ENCODE measurements at places on chromosomes 13 and 19. TPM values are rescaled to one million over a fixed set of nuclear protein-coding genes. Genes with fewer than 3 reads are reported as not detected.

DNA sequence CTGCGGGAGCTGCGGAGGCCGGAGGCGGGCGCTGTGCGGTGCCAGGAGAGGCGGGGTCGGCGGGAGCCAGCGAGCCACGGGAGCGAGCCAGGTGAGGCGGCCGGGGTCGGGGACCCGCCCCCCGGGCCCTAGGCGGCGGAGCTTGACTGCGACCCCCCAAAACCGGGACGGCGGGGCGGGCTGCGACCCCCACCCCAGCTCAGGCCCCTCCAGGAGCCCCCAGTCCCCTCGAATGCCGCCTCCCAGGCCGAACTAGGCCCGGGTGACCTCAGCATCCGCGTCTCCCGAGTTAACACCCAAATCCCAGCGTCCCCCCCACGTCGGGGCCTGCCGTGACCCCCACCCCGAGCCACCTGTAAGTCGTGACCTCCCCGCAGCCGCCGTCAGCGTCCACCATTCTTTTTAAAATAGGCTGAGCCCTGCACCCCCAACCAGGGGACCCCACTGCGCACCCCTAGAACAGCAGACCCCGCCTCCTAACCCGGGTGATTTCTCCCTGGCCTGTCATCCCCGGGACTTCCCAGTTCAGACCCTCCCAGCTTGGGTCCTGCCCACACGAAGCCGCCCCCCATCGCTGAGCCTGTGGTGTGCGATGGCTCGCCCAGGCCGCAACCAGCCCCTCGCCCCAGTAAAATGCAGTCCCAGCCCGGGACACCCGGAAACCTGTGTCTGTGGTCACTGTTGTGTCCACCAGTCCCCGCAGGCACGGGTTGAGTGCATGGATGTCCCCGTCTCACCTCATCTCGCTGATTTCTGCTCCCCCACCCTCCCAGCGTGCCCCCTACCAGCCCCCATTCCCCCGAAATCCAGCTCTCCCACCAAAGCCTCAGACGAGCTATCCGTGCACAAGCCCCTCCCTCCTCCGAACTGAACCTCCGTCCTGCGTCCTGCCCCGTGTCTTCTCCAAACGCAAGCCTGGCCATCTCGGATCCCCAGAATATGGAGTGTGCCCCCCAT, 551 bp downstream of the FZR1 start:
- H3K4me1 ChIP-seq = peaks cover 10% of the 10 kb centered on the region
- DNase-seq = no peak
- peaks cover 28% of the 10 kb centered on the region for H3K36me3 ChIP-seq

GRCh38 chr13:41942462-41943094, 18.3 kb downstream of the VWA8 start:
- DNase-seq = no peak
- H3K4me3 ChIP-seq = no peak overlapping the region
- H3K27ac ChIP-seq = no peak overlapping the region
- no peaks in the 10 kb centered on the region for H3K27me3 ChIP-seq

DNA sequence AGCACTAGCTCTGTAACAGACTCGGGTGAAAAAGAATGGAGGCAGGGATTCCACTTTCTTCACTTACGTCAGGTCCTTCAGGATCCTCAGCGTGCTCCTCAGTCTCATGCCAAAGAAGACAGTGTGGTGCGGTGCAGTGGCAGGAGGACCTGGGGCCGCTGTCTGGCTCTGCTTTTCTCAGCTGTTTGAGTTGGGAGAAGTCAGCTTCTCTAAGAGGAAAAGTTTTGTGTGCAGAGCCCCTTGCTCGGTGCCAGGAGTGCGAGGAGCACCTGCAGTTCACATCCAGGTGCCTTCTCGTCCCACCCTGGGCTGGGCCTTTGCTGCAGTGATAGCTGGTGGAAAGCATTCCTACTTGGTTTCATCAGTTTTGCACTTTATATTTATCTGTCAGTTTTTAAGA, 77.9 kb upstream of the TEX29 start:
- H3K4me3 ChIP-seq = no peak overlapping the region
- H3K4me1 ChIP-seq = no peaks in the 10 kb centered on the region
- H3K27me3 ChIP-seq = no peaks in the 10 kb centered on the region
- no peak for DNase-seq
- peaks cover 50% of the 10 kb centered on the region for H3K36me3 ChIP-seq

- H3K36me3 ChIP-seq = no peaks in the 10 kb centered on the region
- no peaks in the 10 kb centered on the region for H3K4me1 ChIP-seq
- no peak for DNase-seq
- H3K4me3 ChIP-seq = no peak overlapping the region
Measured at GRCh38 chr19:46049597-46049996, 8.8 kb upstream of the IGFL4 start.

DNA sequence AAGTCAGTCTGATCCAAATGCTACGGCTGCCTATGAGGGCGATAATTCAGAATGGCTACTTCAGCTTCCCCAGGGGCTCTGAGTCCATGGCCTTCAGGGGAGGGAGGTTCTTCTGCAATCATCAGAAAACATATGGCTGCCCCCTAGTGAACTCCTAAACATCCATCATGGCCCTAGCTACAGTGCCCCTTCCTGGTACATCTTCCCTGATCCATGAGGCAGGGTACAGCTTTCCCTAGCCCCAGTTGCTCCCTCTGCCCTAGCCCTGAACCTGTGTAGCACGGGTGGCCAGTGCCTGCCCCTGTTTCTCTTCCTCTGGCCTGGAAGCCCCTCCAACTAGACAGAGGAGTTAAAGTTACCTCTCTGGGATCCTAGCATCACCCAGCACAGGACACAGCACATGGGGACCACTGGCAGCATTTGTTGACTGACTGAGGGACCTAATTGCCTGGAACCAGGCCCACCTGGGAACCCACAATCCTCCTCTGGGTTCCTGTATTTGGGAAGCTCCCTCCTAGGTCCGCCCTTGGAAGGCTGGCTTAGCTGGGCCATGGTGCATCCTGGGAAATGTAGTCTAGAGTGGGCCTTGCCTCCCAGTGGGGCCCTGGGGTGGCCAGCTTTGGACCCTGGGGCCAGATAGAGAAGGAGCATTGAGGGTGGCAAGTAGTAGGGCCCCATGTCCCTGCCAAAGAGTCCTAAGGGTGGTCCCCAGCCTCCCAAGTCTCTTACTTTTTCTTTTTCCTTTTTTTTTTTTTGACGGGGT, 17.7 kb upstream of the SEMA6B start:
- no peaks in the 10 kb centered on the region for H3K36me3 ChIP-seq
- no peaks in the 10 kb centered on the region for H3K4me1 ChIP-seq
- no peak overlapping the region for H3K27ac ChIP-seq

- H3K27me3 ChIP-seq = no peaks in the 10 kb centered on the region
- H3K27ac ChIP-seq = no peak overlapping the region
- no peaks in the 10 kb centered on the region for H3K36me3 ChIP-seq
Measured at GRCh38 chr13:80649274-80649673, 308.3 kb upstream of the SPRY2 start.

DNA sequence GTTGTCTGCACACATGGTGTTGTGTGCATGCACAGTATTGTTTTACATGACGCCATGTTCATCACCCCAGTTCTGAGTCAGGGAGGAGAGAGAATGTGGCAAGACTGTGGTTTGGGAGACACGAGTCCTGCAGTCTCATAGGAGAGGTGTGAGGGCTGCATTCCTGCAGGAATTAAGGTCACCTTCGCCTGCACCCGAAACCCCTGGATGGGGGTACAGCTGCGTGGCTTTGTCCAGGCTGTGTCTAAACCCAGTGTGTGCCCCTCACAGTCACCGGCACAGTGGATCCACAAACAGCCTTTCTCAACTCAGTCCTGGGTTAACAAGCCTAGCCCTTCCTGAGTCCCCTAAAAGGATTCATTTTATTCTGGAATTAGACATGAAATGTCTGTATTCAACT, 5.7 kb downstream of the ADPRHL1 start:
- peaks cover 8% of the 10 kb centered on the region for H3K4me1 ChIP-seq
- no peaks in the 10 kb centered on the region for H3K36me3 ChIP-seq
- no peak overlapping the region for H3K27ac ChIP-seq
- no peaks in the 10 kb centered on the region for H3K27me3 ChIP-seq

DNA sequence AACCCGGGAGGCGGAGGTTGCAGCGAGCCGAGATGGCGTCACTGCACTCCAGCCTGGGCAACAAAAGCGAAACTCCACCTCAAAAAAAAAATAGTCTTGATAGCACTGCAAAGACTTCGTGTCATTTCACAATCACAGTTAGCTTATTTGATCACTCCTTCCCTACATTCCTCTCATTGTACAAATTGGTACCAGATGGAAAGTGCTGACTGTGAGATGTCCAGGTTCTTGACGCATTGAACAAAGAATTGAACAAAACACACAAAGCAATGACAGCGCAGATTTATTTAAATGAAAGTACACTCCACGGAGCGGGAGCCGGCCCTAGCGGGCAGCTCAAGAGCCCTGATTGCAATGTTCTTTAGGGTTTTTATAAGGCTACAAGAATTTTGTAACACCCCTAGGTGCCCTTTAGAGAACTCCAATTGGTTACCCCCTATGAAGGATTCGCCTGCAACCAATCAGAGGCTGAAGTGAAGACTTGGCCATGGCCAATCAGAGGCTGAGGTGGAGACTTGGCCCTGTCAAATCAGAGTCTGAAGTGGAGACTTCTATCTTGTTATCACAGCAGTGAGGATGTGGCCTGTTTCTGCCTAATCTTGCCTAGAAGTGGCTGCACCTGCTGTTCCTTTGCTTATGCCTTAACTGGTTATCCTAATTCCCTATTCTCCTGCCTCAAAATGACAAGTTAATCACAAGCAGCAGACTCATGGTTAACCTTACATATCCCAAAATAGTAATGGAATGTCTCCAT, 16.7 kb downstream of the ZNF556 start:
- H3K27ac ChIP-seq = no peak overlapping the region
- DNase-seq = no peak
- H3K4me3 ChIP-seq = no peak overlapping the region
- H3K27me3 ChIP-seq = no peaks in the 10 kb centered on the region

DNA sequence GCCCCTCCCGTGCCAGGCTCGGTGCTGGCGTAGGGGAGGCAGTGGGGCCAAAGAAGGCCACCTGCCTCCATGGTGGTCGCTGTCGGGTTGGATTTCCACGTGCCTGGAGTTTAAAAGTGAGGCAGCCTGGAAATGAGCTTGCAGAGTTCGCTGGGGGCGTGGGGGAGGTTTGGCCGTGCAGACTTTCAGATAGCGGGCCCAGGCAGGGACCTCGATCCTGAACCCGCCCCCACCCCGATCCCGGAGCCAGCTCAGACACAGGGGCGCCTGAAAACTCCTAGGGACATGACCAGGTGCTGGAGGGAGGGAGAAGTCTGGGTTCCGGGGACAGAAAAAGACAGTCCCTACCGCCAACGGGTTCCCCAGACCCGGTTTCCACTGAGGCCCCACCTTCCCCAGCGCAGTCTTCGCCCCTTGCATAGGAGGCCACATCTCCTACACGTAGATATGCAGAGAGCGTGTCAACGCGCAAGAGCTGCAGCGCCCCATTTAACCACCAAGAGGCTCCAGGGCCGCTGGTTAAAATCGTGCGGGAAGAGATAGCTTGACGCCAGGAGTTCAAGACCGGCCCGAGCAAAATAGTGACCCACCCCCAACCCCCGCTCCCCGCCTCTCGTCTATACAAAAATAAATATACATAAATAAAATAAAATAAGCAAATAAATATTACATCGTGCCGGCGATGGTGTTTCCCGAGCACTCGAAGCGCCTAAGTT, 8.5 kb downstream of the CCDC8 start:
- no peaks in the 10 kb centered on the region for H3K27me3 ChIP-seq
- no peaks in the 10 kb centered on the region for H3K36me3 ChIP-seq
- H3K4me1 ChIP-seq = peaks cover 33% of the 10 kb centered on the region
- peak; percentile 90 for DNase-seq
- H3K27ac ChIP-seq = peak overlapping the region; percentile 93

DNA sequence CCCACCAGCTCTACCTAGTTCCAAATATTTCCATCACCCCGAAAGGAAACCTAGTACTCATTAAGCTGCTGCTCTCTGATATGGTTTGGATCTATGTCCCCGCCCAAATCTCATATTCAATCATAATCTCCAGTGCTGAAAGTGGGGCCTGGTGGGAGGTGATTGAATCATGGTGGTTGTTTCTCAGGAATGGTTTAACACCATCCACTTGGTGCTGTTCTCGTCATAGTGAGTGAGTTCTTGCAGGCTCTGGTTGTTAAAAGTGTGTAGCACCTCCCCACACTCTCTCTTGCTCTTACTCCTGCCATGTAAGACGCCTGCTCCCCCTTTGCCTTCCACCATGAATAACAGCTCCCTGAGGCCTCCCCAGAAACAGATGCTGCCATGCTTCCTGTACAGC, 43.4 kb upstream of the MED4 start:
- no peaks in the 10 kb centered on the region for H3K27me3 ChIP-seq
- H3K4me3 ChIP-seq = no peak overlapping the region
- no peak overlapping the region for H3K27ac ChIP-seq

GRCh38 chr13:99496184-99497142, 4.8 kb upstream of the TM9SF2 start:
- H3K4me1 ChIP-seq = peaks cover 8% of the 10 kb centered on the region
- no peaks in the 10 kb centered on the region for H3K27me3 ChIP-seq
- no peak for DNase-seq
- H3K36me3 ChIP-seq = no peaks in the 10 kb centered on the region
- H3K27ac ChIP-seq = no peak overlapping the region
- H3K4me3 ChIP-seq = no peak overlapping the region

DNA sequence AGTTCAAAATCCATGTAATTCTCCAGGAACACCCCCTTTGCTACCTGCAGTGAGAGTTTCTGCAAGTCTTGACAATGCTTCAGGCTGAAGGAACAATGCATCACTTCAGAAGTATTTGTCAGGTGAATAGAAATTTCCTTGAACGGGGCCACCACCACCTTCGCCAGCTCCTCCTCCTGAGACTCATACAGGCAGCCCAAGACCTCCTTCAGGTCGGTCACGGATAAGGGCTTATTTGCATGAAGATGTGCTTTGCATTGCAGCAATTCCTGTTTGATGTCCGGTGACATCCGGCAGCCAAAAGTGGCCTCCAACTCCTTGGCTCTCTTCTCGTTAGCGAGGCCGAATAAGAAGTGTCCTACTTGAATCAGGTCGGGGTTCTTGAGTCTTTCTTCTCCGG, 8.4 kb downstream of the NLRP7 start:
- H3K4me3 ChIP-seq = no peak overlapping the region
- H3K36me3 ChIP-seq = no peaks in the 10 kb centered on the region
- H3K27me3 ChIP-seq = no peaks in the 10 kb centered on the region
- DNase-seq = no peak

MIDN gene
- polyA plus RNA-seq = 110 TPM

ZNF66 gene
- 4.3 TPM for polyA plus RNA-seq

MBNL2 gene
- 38.6 TPM for polyA plus RNA-seq

Data from large intestine (tissue), 12 donors.